ENCODE measurements at places on chromosomes 11 and 22. TPM values are rescaled to one million over a fixed set of nuclear protein-coding genes. Genes with fewer than 3 reads are reported as not detected.

Gene C22orf31
- total RNA-seq, result not detected

Gene OPCML
- under 0.01 TPM for total RNA-seq

GRCh38 chr22:45240810-45241631, at the start of gene KIAA0930:
TSS of gene KIAA0930 (minus strand) at chr22:45240894. CDS start at chr22:45240703, 191 bp downstream.
- peak within 1 kb of the TSS; percentile 92 for H3K4me3 ChIP-seq
- DNase-seq, result peak; percentile 68
- peaks cover 4% of the 10 kb centered on the region for H3K36me3 ChIP-seq
- peaks cover 5% of the 10 kb centered on the region for H3K4me1 ChIP-seq
- peak within 1 kb of the TSS; percentile 15 for H3K27ac ChIP-seq
- no peaks in the 10 kb centered on the region for H3K27me3 ChIP-seq

Gene MMP8
- under 0.01 TPM for total RNA-seq

DNA sequence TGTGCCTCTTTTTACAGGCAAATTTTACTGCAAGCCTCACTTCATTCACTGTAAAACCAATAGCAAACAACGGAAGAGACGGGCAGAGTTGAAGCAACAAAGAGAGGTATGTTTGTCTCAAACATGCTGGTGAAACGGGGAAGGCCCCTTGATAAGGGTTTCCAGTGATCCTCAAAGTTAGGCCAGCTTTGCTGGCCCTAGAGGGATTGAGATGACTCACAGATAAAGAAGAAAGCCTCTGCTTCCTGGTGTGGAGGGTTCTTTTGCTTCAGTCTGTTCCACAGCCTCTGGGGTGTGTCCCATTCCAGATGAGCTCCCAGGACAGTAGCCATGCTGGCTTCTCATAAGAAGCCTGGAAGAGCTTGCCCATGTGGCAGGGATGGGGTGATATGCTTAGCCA, 118.9 kb upstream of the PARVA start:
- no peak overlapping the region for H3K27ac ChIP-seq
- peak; percentile 60 for DNase-seq
- H3K4me3 ChIP-seq, result no peak overlapping the region
- peaks cover 68% of the 10 kb centered on the region for H3K36me3 ChIP-seq

DNA sequence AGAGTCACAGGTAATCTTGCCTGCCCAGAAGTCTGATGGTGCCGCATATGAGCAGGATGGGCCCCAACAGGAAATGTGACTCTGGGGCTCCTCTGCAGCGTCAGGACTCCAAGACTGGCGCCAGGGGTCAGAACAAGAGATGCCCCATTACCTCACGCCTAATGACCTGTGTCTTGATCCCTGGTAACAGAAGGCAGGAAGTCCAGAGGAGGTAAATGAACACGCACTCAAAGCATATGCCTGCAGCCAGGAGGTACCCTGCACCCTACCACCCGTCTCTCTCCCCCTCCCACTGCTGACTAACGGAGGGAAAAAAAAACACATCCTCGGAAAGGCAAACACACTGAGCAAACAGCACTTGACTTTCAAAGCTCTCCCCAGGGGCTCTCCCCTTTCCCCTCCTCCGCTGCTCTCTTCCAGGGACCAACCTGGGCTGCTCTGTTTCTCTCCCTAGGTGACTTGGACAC, 37.3 kb downstream of the ABCC8 start:
- H3K36me3 ChIP-seq, result no peaks in the 10 kb centered on the region
- no peak for DNase-seq
- peaks cover 12% of the 10 kb centered on the region for H3K27me3 ChIP-seq
- H3K4me1 ChIP-seq, result no peaks in the 10 kb centered on the region
- H3K27ac ChIP-seq, result no peak overlapping the region

DNA sequence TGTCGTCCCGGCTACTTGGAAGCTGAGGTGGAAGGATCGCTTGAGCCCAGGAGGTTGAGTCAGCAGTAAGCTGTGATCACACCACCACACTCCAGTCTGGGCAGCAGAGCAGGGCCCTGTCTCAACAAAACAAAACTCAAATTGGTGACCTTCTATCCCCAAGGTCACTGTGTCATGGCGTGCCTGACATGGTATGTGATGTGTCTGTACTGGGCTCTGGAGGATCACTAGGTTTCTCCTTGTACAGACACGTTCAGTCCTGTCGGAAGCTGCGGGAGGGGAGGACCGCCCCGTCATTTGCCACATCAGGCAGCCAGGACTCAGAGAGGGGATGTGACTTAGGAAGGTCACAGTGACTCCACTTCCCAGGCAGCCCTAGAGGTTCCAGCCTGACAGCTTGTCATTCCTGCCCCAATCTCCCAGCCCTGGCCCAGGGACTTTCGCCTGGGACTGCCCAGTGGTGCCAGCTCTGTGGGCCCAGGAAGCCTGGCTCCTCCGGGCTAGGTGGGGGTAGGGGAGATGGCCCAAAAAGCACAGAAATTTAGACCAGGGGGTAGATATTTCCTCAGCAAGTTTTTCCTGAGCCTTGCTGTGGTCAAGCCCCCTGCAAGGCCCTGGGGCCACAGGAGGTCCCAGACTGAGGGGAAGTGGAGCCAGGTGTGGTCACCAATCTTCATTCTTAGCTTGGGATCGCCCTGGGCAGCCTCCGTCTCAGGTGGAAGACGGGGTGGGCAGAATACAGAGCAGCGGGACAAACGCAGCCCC, 53.2 kb downstream of the TRIOBP start:
- DNase-seq, result peak; percentile 78
- peak overlapping the region; percentile 42 for H3K27ac ChIP-seq
- H3K27me3 ChIP-seq, result no peaks in the 10 kb centered on the region
- no peak overlapping the region for H3K4me3 ChIP-seq
- H3K36me3 ChIP-seq, result peaks cover 13% of the 10 kb centered on the region

DNA sequence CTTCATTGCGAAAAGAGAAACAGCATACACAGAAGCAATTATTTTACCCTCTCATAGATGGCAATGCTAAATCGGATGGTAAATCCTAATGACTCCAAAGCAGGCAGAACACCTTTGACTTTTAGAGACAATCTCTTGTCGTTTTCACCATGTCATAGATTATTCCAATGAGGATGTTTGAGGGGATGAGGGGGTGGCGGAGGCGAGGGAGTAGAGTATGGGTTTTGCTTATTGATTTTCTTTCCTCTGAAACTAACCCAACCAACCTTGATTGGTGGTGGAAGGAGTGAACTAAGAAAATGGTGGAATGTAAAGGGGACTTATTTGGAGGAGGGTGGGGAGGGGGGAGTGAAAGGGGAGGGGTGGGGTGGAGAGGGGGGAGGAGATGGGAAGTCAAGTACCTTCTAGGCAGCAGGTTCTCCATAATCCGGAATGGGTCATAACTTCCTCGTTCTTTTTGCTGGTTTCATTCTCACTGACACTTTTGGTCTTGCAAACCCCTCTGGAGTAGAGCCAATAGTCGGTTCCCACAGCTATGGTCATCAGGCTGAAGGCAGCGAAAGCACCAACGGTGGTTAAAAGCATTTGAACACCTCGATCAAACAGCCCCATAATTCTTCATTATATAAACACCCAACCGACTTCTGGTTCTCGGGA, 1.5 kb downstream of the CACNG2 start:
- H3K36me3 ChIP-seq, result no peaks in the 10 kb centered on the region
- no peak overlapping the region for H3K4me3 ChIP-seq
- DNase-seq, result no peak
- peaks cover 29% of the 10 kb centered on the region for H3K27me3 ChIP-seq
- peaks cover 3% of the 10 kb centered on the region for H3K4me1 ChIP-seq
